ENCODE measurements at places on chromosomes 2 and 18.

GRCh38 chr2:165795011-165795410 lies 964 bp upstream of the GALNT3 start:
- no peak for DNase-seq

GRCh38 chr2:224400886-224401632 lies 848 bp downstream of the FAM124B start:
- no peak for DNase-seq

DNA sequence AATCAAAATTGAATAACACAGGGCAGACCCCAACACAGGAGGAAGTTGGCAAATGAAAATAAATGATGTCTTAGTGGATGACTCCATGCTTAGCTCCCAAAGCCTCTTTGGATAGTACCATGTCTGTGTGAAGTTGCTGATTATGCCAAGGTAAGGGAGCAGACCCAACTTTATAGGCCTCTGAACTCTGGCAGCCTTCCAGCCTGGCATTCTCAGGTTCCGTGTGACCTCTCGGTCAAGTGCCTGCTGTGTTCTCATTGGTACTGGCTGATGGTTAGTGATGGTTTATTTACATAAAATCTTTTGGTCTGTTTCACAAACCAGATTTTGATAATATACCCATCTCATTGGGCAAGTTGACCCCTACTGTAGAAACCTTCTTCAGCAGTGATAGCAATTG lies 112.2 kb upstream of the TTC39C start:
- no peak for DNase-seq

- DNase-seq = no peak
Measured at GRCh38 chr2:174044556-174044955, 79.4 kb upstream of the SP3 start.

Measured in Daoy (cell line).